ENCODE measurements at places on chromosomes 13 and 19.

DNA sequence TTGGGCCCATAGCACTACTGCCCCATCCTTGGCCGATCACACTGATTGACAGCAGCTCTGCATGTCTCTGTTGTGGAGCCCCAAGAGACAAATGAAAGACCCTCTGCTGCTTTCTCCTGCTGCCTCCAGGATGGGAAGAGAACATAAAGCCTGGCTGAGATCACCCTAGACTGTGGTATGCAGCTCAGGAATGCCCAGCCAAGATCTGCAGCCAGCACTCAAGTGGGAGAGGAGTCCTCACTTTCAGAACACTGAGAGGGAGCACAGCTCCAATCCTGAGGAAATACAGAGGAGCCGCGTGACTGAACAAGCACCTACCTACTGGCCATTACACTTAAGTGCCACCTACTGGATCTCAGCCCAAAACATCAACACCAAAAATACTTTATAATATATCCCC lies 203.0 kb downstream of the POSTN start:
- DNase-seq, result no peak

DNA sequence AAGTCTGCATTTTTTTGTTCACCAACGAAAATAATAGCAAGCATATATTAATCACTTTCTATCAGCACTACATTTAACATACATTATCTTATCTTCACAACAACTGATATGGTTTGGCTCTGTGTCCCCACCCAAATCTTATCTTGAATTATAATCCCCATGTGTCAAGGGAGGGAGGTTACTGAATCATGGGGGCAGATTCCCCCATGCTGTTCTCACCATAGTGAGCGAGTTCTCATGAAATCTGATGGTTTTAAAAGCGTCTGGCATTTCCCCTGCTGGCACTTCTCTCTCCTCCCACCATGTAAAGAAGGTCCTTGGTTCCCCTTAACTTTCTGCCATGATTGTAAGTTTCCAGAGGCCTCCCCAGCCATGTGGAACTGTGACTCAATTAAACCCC lies 235.7 kb upstream of the RXFP2 start:
- no peak for DNase-seq

DNA sequence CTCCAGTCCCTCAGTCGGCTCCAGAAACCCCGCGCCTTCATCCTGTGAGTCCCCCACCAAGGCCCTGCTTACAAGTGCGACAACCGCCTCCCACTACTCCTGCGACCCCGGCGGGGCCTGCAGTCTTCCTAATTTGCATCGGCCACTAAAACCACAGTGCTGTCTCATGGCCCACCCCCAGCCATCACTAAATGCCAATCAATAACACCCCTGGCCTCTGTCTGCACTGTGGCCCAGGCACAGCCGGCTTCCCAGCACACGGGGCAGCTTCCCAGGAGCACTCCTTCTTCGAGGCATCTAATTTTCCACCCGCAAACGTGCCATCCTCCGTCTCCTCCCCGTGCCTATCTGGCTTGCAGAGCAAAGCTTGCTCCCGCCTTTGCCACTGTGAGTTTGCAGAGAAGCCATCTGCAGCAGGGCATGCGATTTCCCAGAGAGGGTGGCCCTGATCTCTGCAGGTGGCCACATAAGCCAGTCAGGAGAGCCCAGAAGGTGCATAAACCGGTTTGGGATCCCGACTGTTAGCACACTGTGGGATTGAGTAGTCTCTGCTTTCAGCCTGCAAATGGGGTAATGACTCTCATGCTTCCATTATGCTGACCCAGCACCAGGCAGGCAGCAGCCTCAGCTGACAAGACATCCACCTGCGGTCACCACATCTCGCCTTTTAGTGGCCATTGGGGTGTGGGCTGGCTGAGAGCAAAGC lies 34.0 kb upstream of the USE1 start:
- no peak for DNase-seq

- DNase-seq, result peak; percentile 24
These were observed 4.9 kb downstream of the UBL3 start for GRCh38 chr13:29845440-29846056.

GRCh38 chr13:70884196-70884595 lies 775.9 kb upstream of the KLHL1 start:
- DNase-seq, result no peak

- DNase-seq, result peak; percentile 46
These were observed 98.1 kb downstream of the SERP2 start for GRCh38 chr13:44471686-44472085.

DNA sequence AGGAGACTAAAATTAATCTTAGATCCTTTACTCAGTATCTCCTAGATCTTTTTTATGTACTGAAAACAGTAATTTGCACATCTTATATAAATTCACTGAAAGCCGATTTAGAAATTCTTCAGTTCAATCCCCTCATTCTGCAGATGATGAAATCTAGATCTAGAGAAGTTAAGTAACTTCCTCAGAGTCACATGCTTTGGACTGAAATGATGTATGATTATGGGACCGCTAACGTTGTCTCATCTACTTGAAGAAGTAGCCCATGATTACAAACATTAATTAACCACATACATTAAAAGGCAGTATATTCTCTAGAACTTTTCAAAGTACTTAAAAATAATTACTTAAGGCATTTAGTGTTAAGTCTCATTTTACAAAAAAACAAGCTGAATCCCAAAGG lies 37.8 kb downstream of the ELF1 start:
- DNase-seq, result peak; percentile 82

GRCh38 chr13:46541210-46541609 lies 11.8 kb upstream of the LRCH1 start:
- DNase-seq, result no peak

GRCh38 chr13:100480676-100481075 lies 107.9 kb downstream of the GGACT start:
- DNase-seq, result no peak

GRCh38 chr19:29497241-29497640 lies 28.6 kb upstream of the VSTM2B start:
- no peak for DNase-seq

DNA sequence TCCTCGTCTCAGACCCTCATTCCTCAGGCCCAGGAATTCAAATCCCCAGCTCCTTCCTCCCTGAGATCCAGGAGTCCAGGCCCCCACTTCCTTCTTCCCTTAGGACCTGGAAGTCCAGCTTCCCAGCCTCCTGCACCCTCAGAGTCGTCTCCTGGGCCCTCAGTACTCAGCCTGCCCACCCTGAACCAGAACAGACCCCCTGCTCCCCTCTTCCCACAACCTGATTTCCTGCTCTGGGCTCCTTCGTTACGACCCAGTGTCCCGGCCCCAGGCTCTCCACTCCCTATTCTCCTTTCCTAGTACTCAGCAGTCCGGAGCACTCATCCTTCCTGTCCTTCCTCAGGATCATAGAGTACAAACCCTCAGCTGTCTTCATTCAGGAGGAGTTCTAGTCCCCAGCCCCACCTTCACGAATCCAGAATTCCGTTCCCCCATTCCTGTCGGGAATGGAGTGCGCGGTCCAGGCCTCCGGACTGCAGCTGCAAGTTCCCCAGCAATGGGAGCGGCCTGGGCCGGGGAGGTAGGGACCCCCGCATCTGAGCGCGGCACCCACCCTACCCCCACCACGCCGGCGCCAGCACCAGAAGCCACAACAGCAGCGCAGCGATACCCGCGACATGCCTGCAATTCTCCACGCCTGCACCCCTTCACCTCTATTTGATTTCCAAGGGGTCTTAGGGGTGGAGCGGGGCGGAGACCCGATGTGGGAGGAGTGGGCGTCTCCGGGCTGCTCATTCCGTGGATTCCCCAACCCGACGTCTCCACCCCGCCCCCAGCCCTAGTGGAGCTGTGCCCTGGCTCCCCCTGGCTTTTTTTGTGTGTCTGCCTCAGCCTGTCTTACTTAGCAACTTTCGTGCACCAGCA lies 12.7 kb downstream of the EGLN2 start:
- no peak for DNase-seq

DNA sequence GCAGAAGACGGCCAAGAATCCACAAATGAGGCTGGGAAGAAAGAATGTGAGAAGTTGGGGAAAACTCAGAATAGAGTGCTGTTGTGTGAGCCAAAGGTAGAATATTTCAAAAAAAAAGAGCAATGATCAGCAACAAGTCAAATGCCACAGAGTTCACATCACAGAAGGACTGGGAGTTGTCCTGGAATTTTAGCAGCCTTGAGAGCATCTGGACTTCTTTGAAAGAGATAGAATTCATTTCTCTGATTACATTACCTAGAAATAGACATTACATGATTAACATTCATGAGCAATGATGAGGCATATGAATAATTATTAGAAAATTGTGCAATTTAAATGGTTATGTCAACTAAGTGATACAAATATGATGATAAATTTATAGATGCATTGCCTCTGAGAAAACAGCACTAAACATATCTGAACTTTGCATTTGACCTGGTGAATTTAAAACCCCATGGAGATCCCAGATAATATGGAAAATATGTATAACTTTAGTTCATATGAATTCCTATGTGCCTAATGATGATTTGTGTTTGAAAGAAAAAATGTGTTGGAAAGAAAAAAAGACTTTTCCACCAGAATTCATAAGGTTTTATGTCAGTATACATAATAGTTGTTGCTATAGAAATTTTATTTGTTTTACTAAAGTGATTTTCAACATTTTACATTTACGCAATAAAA lies 186.2 kb downstream of the POSTN start:
- no peak for DNase-seq

GRCh38 chr19:43425567-43426392 lies 11.1 kb downstream of the TEX101 start:
- no peak for DNase-seq

DNA sequence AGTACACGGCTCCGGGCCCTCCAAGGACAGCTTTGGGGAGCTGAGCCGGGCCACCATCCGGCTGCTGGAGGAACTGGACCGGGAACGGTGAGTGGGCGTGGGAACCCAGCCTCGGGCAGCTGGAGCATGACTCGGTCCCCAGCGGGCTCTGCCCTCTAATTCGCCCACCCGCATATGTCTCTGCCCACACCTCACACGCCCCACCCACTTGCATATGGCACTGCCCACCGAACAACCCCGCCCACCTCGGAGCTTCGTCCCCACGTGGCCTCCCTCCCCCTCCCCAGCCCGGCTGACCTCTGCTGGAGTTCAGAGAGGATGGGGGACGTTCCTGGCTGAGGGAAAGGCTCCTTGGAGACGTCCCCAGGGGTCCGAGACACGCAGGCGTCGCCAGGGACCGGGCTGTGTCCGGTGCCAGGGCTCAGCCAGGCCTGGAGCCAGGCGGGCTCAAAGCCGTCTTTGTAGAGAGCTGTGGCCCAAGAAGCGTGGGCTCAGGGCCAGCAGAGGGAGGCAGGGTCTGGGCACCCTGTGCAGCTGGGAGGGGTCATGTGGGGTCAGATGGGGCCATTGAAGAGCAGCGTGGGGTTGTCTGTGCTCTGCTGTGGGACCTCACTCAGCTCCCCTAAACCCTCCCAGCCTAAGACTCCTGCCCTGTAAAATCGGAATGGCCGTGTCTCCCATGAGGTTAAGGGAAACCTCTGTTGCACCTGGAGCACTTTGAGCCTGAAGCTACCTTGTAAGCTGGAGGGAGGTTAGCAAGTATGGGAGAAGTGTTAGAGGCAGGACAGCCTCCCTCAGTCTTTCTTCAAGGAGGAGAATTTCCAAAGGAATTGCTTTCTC lies 3.8 kb downstream of the APC2 start:
- no peak for DNase-seq
